ENCODE measurements at places on chromosomes 1 and 21. TPM values are rescaled to one million over a fixed set of nuclear protein-coding genes. Genes with fewer than 3 reads are reported as not detected.
A peak's percentile ranks its signal among the peaks of the same experiment; 100 is the strongest.

The HPDL gene
- total RNA-seq: 113 TPM

The F5 gene
- 8.1 TPM for total RNA-seq

GRCh38 chr1:147762233-147763024 is 2.0 kb upstream of the GJA5 start:
- DNase-seq: peak; percentile 70

DNA sequence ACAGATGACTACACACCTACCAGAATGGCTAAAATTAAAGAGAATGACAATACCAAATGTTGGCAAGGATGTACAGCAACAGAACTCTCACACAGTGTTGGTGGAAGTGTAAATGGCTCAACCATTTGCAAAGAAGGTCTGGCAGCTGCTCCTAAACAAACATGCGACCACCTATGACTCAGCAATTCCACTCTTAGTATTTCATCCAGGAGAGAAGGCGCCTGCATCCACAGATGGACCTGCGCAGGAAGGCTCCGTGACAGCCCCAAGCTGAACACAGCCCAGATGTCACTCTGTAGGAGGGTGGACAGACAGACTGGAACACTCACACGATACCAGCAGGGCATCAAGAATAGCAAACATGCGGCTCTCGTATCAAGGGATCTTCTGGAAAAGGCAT is 6.7 kb downstream of the PTTG1IP start:
- DNase-seq: no peak

GRCh38 chr1:107782217-107782845 is 182.6 kb downstream of the VAV3 start:
- peak; percentile 82 for DNase-seq

The PDPN gene
- not detected for total RNA-seq

The GJC2 gene
- total RNA-seq: 45.3 TPM

DNA sequence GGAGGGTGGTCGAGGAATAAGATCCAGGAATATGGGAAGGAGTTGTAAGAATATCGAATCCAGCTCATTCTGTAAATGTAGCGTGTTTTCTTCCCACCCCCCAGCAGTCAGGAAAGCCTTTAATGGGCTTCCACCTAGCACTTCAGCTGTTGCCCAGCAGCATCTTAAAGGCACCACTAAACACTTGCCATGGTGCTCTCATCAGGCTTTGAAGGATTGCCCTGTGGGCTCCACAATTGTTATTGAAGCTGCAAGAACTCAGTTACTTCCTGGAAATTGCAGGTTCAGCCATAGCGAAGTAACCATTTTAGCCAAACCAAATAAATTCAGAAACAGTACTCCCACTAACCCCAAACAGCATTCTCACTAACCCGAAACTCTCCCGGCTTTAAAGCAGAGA is 511.2 kb downstream of the PLPP3 start:
- DNase-seq: no peak
